Activated CD4-positive, alpha-beta T cell treated with anti-CD3 and anti-CD28 coated beads, Interleukin-2, amount 50 U/mL, for 24 hours (primary cell): ENCODE measurements at places on chromosomes 16 and 17.

DNA sequence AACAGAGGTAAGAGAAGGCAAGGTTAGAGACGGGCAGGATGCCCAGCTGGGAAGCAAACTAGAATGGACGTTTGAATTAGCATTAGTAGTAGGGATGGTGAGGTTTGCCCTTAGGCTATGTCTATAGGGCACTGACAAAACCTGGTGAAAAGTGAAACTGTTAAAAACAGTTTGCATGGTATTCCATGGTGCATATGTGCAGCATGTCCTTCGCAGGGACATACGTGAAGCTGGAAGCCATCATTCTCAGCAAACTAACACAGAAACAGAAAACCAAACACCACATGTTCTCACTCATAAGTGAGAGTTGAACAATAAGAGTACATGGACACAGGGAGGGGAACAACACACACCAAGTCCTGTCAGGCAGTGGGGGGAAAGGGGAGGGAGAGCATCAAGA is 25.8 kb downstream of the NACA2 start:
- no peak for DNase-seq

GRCh38 chr17:59693582-59693981 is 13.6 kb downstream of the PTRH2 start:
- no peak for DNase-seq

DNA sequence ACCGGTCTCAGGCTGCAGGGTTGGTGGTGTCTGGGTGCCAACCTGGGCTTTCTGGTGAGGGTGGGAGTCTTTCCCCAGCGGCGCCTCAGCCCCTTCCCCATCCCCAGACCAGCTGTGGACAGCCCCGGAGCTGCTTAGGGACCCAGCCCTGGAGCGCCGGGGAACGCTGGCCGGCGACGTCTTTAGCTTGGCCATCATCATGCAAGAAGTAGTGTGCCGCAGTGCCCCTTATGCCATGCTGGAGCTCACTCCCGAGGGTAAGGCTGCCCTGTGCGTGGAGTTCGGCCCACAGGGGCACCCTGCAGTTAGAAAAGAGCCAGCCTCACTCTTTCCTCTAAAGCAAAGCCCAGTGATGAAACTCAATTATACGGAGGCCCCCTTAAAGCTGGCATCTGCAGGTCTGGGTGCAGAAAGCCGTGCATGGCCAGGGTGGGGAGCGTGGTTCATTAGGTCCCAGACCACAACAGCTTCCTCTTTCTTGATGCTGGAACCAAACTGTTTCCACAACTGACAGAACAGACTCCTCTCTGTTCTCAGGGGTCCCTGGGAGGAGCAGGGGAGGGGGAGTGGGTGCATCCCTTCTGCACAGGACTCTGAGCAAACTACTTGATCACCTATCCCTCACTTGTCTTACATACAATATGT is 10.7 kb downstream of the GUCY2D start:
- no peak for DNase-seq

DNA sequence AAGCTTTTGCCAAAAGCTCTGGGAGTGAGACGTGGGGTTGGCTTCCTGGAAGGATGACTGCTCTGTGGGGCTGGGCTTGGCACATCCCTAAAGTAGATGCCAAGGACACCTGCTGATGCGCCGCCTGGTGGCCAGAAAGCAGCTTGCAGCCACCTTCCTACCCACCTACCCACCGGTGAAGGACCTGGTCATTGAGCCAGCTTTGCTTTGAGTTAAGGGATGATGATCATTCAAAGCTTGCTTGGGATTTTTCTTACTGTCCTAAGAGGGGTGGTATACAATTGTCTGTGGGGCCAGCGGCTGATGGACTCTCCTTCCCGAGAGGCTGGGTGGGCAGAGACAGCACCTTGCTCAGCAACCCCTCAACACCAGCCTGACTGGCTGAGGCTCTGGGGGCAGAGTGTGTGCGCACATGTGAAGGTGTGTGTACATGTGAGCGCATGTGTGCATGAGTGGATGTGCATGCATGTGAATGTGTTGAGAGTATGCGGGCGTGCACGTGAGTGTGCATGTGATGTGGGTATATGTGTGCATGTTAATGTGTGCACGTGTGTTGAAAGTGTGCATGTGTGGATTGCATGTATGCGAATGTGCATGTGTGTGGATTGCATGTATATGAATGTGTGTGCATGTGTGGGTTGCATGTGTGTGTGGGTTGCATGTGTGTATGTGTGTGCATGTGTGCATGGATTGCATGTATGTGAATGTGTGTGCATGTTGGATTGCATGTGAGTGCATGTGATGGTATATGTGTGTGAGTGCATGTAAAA is 18.6 kb downstream of the C1QTNF1 start:
- DNase-seq = peak; percentile 49

GRCh38 chr17:28370035-28370743 is at the start of gene VTN:
Gene VTN (minus strand): TSS chr17:28370307. CDS start chr17:28370203, 104 bp downstream.
- no peak for DNase-seq
